Activated naive CD4-positive, alpha-beta T cell treated with anti-CD3 and anti-CD28 coated beads, Interleukin-2, amount 10 ng/mL, durations not matched to agents 5 hours and 36 hours (primary cell): ENCODE measurements at places on chromosomes 7 and 10. TPM values are rescaled to one million over a fixed set of nuclear protein-coding genes. Genes with fewer than 3 reads are reported as not detected.

The CCL24 gene
- total RNA-seq = not detected

The IL15RA gene
- total RNA-seq = 15.7 TPM

The LDB3 gene
- total RNA-seq = not detected

The NKX6-2 gene
- not detected for total RNA-seq
